Stimulated activated CD8-positive, alpha-beta memory T cell treated with anti-CD3 and anti-CD28 coated beads, Interleukin-7, amount 100 ng/mL, for 1 hour (primary cell): ENCODE measurements at places on chromosomes 16 and 17.
A peak's percentile ranks its signal among the peaks of the same experiment; 100 is the strongest.

DNA sequence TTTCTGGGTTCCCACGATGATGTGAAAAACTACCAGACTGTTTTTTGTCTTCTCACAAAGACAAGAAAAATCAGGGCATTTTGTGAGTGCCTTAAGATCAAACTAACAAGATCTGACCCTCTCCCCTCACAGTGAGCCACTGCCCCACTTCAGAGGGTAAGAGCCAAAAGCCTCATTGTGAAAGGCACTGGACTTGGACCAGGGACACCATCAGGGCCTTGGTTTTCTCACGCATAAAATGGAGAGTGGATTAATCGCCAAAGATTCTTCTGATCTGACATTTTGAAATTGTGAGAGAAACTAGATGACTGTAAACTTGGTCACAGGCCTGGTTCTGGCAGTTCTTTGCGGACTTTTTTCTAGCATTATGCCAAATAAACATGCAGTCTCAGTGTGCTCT lies 21.0 kb upstream of the ENDOV start:
- no peak for DNase-seq

- DNase-seq = peak; percentile 31
These were observed at the start of gene NT5C for GRCh38 chr17:75131278-75132017. NT5C (minus strand) TSS chr17:75131742; CDS start chr17:75131707, 35 bp downstream.

- no peak for DNase-seq
These were observed 577 bp downstream of the TTC19 start for GRCh38 chr17:15999974-16000827.

DNA sequence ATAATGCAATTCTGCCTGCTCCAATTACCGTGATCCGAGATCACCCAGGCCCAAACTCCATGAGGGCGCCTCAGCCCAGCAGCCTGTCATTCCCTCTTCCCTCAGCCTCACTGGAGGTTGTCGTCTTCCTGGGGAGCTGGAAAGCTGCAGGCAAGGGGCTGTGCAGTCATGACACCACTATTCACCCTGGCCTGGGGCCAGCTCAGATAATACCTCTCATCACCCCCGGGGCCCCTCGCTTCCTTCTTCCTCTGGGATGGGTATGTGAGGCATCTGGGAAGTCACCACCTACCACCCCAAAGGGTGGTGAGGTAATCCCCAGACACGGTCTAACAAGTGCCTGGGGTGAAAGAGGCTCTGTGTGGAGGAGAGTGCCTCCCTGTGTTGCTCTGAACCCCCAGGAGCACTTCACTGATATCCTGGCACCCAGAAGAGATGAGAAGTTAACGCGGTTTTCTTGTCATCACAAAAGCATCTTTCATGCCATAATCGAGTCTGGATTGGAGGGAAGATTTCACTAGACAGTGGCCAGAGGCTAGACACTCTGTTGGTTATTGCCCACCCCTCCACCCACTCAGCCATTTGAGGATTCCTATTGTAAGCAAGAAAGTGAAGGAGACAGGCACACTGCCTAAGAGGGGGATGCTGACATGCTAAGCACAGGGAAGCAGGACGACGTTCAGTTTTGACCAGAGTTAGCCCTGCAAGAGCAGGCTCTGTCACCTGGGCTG lies 18.4 kb downstream of the CFAP20 start:
- no peak for DNase-seq

- DNase-seq = no peak
These were observed 279.5 kb downstream of the SEC14L1 start for GRCh38 chr17:77420095-77420803.

- DNase-seq = no peak
These were observed 1.5 kb downstream of the GAA start for GRCh38 chr17:80102664-80103448.

GRCh38 chr17:45648642-45649041 lies 135.5 kb upstream of the CRHR1 start:
- no peak for DNase-seq

- no peak for DNase-seq
These were observed 16.7 kb downstream of the DNAJC7 start for GRCh38 chr17:42000413-42001133.

GRCh38 chr17:36849871-36850348 lies 87.4 kb upstream of the LHX1 start:
- DNase-seq = no peak

GRCh38 chr16:51490866-51491265 lies 339.8 kb upstream of the SALL1 start:
- DNase-seq = no peak

- no peak for DNase-seq
These were observed 17.3 kb downstream of the DNAH17 start for GRCh38 chr17:78559749-78560368.

- peak; percentile 41 for DNase-seq
These were observed 3.6 kb downstream of the PIEZO1 start for GRCh38 chr16:88781140-88782077.

- no peak for DNase-seq
These were observed 1.5 kb upstream of the NQO1 start for GRCh38 chr16:69727916-69728270.

- DNase-seq = peak; percentile 64
These were observed 12.0 kb upstream of the MEOX1 start for GRCh38 chr17:43673516-43674323.

DNA sequence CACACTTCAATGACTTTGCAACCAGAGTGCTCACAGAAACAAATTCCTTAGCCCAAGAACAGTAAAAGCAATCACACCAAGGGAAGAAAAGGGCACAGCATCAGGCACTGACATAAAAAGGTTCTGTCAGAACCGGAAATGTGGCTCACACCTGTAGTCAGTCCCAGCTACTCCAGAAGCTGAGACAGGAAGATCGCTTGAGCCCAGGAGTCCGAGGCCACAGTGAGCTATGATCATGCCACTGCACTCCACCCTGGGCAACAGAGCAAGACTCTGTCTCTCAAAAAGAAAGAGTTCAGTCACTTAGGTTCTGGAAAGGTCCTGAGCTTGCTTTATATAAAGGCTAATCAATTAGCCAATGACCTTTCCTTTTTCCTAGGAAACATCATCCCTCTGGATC lies 22.7 kb downstream of the YWHAE start:
- no peak for DNase-seq

- DNase-seq = no peak
These were observed 21.3 kb upstream of the CRYBA1 start for GRCh38 chr17:29225396-29225795.

DNA sequence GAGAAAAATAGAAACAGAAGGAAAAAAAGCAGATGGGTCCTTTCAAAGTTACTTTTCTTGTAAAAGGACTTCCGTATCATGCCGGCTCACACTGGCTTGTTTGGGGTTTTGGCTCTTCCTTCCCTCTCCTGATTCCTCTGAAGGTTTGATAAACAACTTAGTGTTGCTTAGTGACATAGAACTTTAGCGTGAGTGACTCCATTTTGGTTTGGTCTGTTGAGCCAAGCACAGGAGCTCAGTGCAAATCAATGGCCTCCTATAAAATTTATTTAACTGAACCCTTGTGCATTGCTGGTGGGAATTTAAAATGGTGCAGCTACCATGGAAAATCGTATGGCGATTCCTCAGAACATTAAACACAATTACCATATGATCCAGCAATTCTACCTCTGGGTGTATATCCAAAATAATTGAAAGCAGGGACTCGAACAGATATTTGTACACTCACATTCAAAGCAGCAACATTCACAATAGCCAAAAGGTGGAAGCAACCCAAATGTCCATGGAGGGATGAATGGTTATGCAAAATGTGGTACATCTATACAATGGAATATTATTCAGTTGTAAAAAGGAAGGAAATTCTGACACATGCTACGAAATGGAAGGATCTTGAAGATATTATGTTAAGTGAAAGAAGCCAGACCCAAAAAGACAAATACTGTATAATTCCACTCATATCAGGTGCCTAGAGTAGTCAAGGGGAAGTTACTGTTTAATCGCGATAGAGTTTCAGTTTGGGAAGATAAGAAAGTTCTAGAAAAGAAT lies 1.1 kb upstream of the TUBG2 start:
- no peak for DNase-seq

- no peak for DNase-seq
These were observed 54.0 kb downstream of the MRM3 start for GRCh38 chr17:836151-836550.

DNA sequence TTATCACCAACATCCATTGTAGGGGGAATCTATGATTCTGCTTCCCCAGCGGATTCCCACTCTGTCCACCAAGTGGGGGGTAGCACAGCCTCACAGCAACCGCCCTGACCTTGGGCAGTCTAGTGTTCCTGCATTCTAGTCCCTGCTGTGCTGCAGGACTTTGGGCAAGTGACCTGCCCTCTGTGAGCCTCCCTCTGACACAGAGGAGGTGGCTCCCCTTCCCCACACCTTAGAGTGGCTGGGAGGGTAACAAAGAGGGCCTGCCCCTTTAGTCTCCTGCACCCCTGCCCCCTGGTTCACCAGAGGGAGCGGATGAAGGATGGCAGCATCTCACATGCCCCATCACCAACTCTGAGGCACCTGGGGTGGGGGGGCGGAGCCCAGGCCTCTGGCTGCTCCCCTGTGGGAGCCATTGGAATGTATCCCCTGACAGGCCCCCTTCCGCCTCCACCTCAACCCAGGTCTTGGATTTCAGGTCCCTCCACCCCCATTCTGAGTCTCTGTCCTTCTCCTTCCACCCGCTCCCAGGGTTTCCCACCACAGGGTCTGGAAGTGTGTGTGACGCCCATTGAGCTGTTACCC lies 10.1 kb downstream of the GAS2L2 start:
- no peak for DNase-seq

DNA sequence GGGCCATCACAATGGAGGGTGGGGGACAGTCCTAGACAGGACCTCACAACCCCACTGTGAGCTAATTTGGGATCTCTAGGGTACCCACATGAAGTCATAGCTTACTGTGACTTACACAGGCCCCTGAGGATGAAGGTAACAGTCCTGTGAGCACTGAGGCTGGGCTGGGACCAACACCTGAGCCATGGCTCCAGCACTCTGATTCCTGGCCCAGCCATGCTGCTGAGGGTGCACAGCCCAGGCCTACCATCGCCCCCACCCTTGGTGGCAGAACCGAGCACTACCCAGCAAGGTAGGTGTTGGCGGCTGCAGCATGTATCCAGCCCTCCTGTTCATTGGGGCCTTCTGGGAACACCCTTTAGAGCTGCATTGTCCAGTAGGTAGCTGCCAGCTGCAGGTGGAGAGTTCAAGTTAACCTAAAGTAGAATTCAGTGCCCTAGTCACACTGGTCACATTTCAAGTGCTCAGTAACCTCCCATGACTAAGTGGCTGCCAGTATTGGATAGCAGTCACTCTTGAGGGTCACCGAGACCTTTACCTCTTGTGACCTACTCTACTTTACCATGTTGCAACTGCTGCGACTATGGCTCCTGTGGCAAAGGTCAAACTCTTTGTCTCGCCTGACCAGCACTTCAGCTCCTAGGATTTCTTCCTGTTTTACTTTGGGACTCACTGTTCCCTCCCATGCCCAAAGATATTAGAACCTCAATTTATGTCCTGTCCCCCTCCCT lies 11.6 kb downstream of the AKAP1 start:
- no peak for DNase-seq

GRCh38 chr17:62111562-62112171 lies 46.6 kb upstream of the MED13 start:
- DNase-seq = no peak

- no peak for DNase-seq
These were observed 20.2 kb downstream of the CBFA2T3 start for GRCh38 chr16:88956546-88957432.

- DNase-seq = peak; percentile 21
These were observed 479 bp downstream of the ITGA3 start for GRCh38 chr17:50056217-50056960.

GRCh38 chr16:24729243-24729950 lies at the start of gene TNRC6A:
TNRC6A (plus strand) TSS chr16:24729651; CDS start chr16:24729842, 191 bp downstream.
- DNase-seq = peak; percentile 55
